ENCODE measurements at places on chromosomes 1 and 21.

- no peak overlapping the region for H3K27ac ChIP-seq
- no peaks in the 10 kb centered on the region for H3K4me1 ChIP-seq
- no peaks in the 10 kb centered on the region for H3K27me3 ChIP-seq
- H3K36me3 ChIP-seq, result no peaks in the 10 kb centered on the region
- no peak overlapping the region for H3K4me3 ChIP-seq
These were observed 14.0 kb downstream of the PRDM15 start for GRCh38 chr21:41865002-41865777.

DNA sequence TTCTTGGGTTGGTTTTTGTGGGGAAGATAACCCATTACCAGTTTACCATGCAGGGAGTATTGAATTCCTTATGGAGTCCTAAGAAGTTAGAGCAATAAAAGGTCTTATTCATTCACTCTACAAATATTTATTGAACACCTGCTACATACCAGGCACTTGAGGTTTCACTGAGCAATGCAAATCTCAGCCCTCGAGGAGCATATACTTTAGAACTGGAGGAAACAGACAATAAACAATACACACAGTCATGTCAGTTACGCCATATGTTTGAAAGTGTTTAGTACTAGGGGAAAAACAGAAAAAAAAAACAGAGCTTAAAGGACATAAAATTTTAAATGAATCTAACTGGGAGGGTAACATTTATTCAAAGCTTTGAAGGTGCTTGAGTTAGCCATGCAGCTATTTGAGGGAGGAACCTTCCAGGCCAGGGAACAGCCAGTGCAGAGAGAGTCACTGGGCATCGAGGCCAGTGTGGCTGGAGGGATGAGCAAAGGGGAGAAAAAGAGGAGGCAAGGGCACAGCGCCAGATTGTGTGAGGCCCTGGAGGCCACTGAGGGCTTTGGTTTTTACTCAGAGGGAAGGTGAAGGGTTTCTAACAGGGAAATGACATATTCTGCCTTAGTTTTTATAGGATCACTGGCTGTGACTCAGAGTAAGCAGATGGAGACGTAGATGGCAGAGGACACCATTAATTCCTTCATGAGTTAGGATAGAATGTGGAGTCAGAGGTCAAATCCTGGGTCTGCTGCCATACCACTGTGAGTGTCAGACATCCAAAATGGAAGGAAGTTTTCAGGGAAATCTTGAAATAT lies 32.7 kb downstream of the C1orf21 start:
- H3K4me3 ChIP-seq, result no peak overlapping the region
- peaks cover 29% of the 10 kb centered on the region for H3K4me1 ChIP-seq
- no peaks in the 10 kb centered on the region for H3K27me3 ChIP-seq
- H3K36me3 ChIP-seq, result no peaks in the 10 kb centered on the region
- no peak overlapping the region for H3K27ac ChIP-seq

GRCh38 chr1:24491577-24492360 lies 10.9 kb upstream of the RCAN3 start:
- no peak for DNase-seq
- no peaks in the 10 kb centered on the region for H3K4me1 ChIP-seq
- no peaks in the 10 kb centered on the region for H3K27me3 ChIP-seq
- no peaks in the 10 kb centered on the region for H3K36me3 ChIP-seq
- no peak overlapping the region for H3K4me3 ChIP-seq
- no peak overlapping the region for H3K27ac ChIP-seq

DNA sequence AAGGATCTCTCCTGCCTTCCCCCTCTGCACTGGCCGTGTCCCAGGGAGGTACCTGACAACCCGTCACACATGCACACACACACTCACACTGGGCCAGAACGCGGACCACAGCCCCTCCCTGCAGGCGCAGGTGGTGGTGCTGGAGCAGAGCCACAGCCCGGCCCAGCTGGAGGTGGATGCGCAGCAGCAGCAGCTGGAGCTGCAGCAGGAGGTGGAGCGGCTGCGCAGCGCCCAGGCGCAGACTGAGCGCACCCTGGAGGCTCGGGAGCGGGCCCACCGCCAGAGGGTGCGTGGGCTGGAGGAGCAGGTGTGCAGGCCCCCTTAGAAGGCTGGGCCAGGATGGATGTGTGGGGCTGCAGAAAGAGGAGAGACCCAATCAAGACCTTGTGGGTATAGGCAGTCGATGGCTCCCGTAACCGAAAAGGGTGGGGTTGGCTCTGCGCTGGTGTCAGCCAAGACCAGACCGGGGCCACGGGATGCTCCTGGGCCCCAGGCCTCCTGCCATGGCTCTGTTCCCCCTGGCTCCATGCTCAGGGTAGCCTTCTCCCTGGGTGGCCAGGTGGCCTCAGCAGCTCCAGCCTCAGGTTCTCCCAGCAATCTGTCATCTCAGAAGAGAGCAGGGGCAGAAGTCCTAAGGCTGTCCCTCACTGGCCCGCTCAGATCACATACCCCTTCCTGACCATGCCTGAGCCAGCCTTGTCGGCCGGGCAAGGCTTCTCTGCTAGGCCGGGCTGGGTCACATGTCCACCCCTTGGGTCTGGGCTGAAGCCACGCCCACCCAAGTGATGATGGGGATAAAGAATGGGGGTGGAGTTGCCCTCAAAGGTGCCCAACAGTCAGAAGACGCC lies 8.9 kb downstream of the MFAP2 start:
- H3K27me3 ChIP-seq, result no peaks in the 10 kb centered on the region
- peaks cover 11% of the 10 kb centered on the region for H3K4me1 ChIP-seq
- H3K36me3 ChIP-seq, result peaks cover 5% of the 10 kb centered on the region
- H3K27ac ChIP-seq, result no peak overlapping the region
- DNase-seq, result no peak

All from upper lobe of right lung (tissue), 1 donor.